CD4-positive, alpha-beta T cell treated with Interleukin-12 subunit alpha and Interleukin-12 subunit beta, for 1 hour (primary cell): ENCODE measurements at places on chromosomes 1 and 21.

DNA sequence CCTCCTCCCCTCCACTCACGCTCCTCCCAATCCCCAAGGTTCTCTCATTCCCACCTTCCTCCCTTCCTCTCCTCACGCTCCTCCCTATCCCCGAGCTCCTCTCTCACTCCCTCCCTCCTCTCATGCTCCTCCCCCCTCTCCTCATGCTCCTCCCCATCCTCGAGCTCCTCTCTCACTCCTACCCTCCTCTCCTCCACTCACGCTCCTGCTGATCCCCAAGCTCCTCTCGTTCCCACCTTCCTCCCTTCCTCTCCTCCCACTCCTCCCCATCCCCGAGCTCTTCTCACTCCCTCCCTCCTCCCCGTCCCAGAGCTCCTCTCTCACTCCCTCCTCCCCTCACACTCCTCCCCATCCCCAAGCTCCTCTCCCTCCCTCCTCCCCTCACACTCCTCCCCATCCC, 31.4 kb downstream of the PGBD5 start:
- DNase-seq, result no peak

DNA sequence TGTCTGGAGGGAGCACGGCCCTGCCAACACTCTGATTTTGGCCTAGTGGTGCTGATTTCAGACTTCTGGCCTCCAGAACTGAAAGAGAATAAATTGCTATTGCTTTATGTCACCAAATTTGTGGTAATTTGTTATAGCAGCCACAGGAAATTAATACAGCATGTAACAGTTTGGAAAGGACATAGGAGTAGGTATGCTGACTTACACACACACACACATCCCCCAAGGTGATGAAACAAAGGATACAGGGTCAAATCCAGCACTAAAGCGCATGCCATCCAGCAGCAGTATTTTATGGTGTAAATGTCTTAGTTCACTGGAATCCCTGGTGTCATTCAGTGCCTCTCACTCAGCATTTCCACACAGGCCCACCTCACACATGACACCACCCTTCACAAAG, 72.2 kb upstream of the MAN1A2 start:
- DNase-seq, result no peak

DNA sequence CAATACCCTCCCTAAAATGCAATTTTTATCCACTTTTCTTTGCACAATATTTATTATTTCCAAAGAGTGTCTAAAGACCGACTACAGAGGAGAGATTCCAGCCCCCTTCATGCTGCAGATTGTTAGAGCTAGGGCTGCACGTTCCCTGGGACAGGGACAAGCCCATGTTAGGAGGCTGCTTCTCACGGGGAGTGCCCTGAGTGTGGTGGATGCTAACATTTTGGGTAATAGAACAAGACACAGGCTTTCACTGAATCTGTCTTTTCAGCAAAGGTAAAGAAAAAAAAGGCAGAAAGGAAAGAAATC, 125.4 kb downstream of the RIPK4 start:
- no peak for DNase-seq

DNA sequence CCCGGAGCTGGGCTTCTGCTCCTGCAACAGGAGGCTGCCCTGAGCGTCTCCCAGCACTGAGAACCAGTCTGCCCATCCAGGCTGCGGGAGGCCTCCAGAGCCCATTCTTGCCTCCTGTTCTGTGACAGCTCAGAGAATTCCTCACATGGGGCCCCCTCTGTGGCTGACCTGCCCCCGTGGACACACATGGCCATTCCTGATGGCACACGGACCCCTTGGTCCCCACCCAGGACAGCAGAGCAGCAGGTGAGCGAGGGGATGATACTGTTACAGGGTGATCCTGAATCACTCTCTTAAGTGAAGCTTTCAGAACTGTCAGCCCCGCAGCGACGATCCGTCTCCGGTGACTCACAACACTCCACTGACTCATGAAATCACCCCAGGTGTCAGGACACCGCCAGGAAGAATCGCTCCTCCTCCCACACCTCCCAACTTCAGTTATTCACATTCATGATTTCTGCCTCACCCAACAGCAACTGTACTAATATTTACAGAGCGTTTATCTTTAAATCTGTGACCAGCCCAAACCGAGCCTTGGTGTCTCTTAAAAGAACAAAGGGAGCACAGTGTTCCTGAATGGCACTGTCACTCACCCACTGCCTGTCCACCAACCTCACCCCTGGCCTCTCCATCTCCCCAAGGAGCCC, 22.5 kb downstream of the CHD5 start:
- no peak for DNase-seq
